ENCODE measurements at places on chromosomes 12 and 14.
A peak's percentile ranks its signal among the peaks of the same experiment; 100 is the strongest.

- no peak for DNase-seq
Observed at GRCh38 chr12:113201187-113202177, 16.0 kb downstream of the RITA1 start.

DNA sequence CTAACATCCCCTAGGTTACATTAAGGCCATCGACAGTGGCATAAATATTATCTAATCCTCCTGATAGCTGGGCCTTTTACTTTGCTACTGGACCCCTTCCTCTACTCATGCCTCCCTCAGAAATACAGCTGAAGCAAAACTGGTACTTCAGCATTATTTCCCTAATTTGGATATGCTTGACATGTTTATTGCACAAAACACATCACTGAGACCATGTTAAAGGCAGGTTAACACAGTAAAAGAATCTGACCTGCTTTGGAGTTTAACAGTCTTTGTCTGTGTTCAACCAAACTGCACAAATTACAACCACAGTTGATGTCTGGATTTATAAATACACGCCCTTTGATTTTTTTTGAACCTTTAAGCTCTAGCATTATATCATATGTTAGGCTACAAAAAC lies 156.6 kb downstream of the FOXA1 start:
- no peak for DNase-seq

DNA sequence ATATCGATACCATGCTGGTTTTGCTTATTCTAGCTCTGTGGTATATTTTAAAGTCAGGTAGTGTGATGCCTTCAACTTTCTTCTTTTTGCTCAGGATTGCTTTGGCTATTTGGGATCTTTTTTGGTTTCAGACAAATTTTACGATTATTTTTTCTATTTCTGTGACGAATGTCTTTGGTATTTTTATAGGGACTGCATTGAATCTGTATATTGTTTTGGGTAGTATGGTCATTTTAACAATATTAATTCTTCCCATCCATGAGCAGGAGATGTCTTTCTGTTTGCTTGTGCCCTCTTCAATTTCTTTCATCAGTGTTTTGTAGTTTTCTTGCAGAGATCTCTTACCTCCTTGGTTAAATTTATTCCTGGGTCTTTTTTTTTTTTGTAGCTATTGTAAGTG lies 10.8 kb upstream of the SLC4A8 start:
- no peak for DNase-seq

DNA sequence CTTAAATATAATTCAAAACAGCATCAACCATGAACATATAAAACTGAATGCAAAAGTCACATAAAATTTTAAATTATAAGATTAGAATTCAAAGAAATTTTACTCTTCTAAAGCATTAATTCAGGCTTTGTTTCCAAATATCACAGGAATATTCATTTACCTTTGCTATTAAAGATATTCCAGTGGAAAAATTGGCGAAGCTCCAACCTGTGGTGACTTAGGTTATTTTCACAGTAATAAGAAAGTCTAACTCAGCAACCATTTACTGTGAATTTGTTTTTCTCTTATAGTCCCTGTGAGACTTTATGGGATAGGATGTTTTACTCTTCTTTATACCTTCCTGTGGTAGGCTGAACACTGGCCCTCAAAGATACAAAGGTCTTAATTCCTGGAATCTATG lies 3.2 kb downstream of the WDR89 start:
- no peak for DNase-seq

DNA sequence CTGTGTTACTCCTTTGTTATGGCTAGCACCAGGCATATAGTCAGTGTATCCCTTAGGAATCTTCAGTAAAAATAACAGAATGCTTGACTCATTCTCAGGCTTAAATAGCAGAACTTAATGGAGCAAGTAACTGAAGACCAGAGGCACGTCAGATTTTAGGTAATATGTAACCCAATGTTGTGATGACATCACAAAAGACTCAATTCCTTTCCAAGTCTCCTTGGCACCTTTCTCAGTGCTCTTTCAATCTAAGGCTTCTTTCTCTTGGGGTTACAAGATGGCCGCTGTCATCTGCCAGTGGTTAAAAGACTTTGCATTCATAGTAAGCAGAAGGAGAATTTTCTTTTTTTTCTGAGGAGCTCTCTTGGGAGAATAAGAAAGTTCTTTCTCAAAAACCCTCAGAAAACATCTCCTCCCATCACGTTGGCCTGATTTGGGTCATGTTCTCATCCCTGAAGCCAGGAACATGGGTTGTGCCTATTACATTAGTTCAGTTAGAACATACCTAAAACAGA lies 33.4 kb upstream of the DCN start:
- no peak for DNase-seq

GRCh38 chr12:613996-614395 lies 49.2 kb downstream of the NINJ2 start:
- no peak for DNase-seq

GRCh38 chr12:49325606-49326005 lies 2.6 kb downstream of the TROAP start:
- no peak for DNase-seq

- DNase-seq: no peak
Observed at GRCh38 chr12:108369736-108370396, 30.8 kb upstream of the CMKLR1 start.

DNA sequence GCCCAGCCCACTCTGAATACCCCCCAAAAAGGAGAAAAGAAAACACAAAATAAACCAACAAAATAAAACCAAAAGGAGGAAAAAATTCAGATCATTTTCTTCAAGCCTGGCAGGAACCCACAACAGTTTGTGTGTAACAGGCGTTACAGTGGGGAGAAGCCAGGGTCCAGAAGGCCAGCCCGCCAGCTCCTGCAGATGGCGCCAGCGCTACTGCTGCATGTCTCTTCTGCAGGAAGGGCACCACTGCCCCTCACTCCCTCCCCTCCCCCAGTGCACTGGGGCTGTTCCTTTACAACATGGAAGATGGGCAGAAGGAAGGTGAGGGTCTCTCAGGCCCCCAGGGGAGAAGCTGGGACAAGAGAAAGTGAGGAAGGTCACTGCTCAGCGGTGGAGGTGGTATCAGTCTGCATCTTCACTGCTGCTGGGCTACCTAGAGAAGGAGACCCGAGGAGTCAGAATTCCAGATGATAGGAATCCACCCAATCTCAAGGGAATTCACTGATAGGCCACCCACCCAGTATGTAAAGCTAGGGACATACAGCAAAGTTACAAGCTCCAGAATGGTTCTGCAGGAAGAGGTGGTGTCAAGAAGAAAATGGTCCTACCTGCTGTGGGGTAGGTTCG lies 2.3 kb upstream of the NOP2 start:
- no peak for DNase-seq

DNA sequence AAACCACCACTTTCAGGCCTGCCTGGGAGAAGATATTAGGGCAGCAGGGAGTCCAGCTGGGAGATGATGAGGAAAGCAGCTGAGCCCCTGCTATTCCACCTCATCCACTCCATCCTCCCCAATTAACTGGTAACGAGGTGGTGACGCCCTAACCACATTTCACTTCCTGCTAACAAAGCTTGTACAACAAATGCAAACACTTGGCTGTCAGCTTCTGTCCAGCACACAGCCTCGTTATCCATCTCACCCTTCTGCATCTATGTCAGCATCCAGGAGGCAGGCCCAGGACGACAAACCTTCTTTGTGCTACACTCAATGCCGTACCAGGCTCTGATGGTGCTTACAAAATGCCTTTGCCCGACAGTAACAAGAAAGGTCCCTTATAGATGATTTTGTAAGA lies 225.4 kb downstream of the APAF1 start:
- DNase-seq: no peak

- DNase-seq: no peak
Observed at GRCh38 chr12:3987571-3987970, 114.4 kb upstream of the PARP11 start.

DNA sequence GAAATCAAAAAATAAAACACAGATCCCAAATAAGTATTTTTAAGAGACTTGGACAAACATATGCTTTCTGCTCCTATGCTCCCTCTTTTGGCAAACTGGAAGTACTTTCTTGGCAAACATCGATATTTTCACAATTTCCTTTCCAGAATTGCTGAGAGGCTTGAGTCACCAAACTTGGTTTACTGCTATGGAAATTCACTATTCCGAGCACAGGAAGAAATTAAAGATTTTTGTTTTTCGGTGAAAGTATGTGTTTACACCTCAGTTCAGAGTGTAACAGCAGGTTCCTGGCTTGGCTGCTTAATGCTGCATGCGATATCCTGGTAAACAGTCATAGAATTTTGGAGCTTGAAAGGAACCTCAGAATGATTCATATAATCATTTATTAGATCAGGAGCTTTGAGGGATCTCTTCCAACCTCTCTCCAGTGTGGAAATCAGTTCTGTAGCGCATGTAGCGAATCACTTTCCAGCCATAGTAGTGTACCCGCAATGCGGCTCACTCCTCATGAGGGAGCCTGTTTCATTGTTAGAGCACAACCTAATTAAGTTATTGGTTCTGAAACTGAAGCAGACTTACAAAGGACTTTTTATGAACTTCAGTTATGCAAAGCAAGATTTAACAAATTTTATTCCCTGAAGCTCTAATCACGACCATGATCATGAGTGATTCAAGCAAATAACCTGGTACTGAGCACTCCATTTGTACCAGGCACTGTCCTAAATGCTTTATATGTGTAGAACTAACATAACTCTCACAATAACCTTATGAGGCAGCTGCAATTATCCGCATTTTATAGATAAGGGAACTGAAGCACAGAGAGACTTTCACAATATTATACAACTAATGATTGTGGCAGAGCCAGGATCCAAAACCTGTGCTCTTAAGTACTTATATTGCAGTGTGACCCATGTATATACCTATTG lies 56.4 kb upstream of the ATP2A2 start:
- DNase-seq: no peak

DNA sequence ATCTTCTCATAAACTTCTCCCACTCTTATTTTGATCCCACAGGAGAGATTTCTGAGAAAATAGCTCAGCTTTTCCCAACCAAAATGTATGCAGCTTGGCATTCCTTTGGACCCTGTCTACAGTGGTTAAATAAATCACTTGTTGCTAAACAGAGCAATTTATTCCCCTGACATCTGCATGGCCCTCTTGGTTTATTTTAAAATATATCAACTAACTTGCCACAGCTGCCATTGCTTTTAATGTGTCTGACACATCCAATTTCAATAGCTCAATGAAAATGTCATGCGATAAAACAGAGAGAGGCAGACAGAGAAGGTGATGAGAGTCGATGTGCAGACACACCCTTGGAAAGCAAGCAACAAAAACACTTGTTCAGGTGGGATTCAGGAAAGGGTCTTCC lies 128.3 kb downstream of the SSPN start:
- no peak for DNase-seq

- no peak for DNase-seq
Observed at GRCh38 chr12:131164096-131164872, 210.6 kb downstream of the ADGRD1 start.

GRCh38 chr12:79690142-79690637 lies 574 bp downstream of the PAWR start:
- no peak for DNase-seq

- no peak for DNase-seq
Observed at GRCh38 chr12:29519585-29520182, 22.2 kb upstream of the OVCH1 start.

GRCh38 chr12:96136161-96136560 lies 58.0 kb upstream of the ELK3 start:
- DNase-seq: no peak

DNA sequence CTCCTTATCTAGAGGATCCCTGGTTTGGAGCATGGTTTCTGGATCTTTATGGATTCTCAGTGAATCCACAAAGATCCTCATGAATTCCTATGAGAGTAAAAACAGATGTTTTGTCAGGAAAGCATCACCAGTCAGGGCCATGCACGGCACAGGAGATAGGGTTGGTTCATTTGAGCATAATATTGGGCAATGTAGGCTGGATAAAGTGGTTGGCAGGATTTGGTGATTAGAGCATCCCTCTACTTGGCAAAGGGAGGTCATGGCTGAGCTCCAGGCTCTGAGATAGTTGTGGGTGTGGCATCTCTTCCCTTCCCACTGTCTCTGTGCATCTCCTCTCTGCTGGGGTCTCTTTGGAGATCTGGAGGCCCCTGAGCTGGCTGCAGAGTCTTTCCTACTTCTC lies 149.8 kb downstream of the DACT1 start:
- no peak for DNase-seq

GRCh38 chr14:79734151-79734550 lies 477.2 kb downstream of the DIO2 start:
- no peak for DNase-seq

GRCh38 chr12:97211416-97211930 lies 251.1 kb upstream of the RMST start:
- DNase-seq: no peak

DNA sequence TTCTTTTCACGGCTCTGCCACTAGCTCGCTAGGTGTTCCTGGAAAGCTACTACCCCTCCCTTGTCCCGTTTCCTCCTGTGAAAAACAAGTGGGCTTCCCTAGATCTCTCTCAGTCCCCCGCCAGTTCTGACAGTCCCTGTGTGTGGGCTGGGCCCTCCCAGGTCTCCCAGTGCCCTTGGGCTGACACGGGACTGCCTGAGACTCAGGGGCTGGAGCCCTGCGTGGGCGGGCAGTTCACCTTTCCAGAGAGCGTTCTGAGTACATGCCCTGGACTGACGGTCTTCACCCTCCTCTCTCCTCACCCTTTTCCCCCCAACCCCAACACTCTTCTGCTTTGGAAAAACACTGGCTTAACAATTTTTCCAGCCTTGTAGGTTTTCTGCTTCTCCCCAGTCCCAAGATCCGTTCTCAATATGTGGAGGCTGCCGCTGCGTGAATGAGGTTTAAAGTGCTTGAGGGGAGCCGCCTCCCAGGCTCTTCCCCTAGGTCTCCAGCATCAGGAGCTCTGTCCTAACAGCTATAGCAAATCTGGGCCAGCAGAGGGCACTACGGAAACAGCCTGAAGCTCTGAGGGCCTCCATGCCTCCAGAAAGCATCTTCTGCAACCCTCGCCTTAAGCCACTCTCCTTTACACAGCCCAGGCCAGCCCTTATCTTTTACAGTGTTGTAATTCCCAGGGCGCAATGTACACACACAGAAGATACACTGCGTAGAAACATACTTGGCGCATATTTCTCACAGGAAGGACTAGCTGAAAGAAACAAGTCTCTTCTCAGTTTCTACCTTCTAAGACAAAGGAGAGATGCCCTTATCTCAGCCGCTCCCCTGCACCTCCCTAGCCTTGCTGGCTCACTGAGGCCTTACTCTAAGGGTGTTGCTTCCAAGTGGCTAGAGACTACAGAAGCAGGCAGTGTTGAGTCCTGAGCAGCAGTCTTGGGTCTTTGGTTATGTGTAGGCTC lies 10.4 kb upstream of the DCD start:
- peak; percentile 32 for DNase-seq

GRCh38 chr12:65685514-65685913 lies 138.8 kb upstream of the HMGA2 start:
- DNase-seq: no peak
